ENCODE measurements at places on chromosomes 3 and 15.

DNA sequence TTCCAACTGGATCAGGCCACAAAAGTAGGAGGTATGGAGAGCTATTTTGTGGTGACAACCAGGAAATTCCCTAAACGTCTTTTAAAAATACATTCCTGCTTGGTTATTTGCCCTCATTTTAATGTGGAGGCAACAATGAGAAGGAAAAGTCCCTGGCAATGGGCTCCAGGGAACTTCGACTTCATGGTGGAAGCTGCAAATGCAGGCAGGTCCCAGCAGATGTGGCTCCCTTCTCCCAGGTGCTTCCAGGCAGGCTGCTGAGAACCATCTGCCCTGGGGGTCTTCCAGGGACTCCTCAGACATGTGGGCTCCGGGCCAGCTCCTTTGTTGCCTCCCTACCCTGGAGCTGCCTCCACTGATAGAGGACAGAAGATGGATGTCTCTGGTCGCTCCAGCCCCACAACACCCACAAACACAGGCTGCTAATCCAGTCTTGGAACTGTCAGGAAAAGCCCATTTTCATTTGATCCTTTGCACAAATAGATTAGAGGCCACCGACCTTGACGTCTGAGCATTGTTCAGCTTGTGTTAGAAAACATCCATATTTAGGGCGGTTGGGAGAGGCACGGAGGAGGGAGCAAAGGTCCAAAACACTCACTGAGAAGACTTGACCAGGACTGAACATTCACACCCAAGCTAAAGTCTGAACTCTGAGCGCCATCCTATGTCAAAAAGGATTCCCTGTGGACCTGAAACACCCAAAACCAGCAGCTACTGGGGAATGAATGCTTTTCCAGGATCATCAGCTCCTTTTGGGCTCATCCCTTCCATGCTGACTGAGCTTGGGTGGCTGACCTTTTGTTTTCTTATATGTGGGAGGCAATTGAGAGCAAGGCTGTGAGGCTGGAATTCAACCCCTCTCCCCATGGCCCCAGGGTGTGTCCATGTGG lies 30.2 kb upstream of the SLCO2A1 start:
- DNase-seq: no peak

DNA sequence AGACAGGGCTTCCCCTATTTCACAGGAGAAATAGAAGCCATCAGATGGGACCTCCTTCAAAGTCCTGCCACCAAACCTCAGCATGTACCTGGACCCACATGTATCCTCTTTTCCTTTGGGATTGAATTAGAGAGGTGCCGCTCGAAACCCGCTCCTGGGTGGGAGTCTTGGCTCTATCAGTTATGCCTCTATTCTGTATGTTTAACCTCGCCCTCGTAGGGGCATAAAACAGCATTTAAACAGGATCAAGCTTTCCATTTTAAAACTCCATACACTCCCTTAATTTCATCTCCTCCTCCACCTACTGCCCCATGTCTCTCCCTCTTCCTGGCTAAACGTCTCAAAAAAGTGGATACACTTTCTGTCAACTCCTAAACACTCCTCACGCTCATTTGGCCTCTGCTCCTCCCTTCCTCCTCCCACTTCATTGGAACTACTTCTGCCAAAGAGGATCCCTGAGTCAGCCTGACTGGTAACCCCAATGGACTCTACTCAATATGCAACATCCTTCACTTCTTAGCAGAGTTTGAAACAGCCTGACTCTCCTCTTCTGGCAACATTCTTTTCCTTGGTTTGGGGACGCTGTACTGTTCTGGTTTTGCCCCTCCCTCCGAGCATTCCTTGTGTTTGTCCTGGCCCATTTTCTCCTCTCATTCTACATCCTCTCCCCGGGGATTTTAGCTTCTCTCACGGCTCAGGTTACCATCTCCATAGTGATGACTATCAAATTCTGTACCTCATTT lies 23.0 kb upstream of the MUC20 start:
- DNase-seq: no peak

- no peak for DNase-seq
These were observed 45.1 kb downstream of the HMCES start for GRCh38 chr3:129323651-129324294.

DNA sequence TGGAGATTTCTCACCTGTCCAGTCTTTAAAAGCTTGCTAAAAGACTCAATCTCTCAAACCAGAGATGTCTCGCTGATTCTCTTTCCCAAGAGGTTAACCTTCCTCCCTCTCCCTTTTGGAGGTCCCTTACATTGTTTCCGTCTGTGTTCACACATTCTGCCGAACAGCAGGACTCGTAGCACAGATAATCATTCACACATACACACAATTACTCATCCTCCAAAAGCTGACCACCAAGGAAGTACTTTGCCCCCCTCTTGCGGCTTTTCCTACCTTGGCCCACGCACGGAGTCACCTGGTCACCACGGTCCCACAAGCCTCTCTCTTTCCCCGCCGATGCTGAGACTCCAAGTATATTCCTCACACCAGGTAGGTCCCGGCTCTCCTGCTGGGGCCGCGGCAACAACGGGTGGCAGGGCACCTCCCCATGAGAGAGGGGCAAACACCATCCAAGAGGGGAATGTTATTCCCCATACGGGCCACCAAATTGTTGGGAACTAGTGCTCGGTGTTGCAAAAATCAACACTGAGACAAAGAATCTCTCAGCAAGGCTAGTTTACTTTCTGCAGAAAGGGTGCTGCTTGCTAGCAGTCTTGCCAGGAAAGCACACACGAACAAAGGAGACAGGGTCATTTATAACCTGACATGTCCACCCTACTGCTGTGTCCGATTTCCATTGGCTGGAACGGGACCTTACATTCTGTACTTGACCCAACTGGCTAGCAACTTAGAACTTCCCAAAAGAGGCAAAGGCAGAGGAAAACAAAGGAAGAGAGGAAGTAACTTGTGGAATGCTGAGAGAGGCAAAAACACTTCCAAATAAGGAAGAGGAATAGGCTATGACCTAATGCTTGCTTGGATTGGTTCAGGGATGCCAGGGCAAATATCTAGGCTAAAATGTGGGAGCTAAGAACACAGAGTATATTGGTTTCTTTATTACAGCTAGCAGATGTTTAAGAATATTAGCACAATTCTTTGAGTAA lies 102.1 kb upstream of the NECTIN3 start:
- DNase-seq: no peak

- DNase-seq: no peak
These were observed 18.2 kb upstream of the CLDN16 start for GRCh38 chr3:190369668-190370295.

GRCh38 chr3:147875498-147875897 lies 466.3 kb downstream of the ZIC1 start:
- DNase-seq: no peak

DNA sequence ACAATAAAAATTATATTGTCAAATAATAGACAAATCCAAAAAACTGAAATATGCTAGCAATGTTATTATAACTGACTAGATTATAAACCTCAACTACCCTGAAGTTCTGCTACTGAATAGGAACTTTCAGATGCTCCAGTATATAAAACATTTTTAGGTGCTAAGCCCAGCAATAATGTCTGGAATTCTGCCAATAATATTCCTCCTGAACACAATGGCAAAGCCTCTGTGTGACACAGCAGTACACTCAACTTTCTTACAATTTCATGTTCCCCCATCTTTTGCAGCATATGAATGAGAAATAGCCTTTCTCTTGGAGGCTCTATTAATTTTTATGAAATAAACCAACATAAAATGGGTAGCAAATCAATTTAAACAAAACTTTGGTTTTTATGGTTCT lies 29.5 kb downstream of the ATOSA start:
- no peak for DNase-seq

Measured in activated CD4-positive, alpha-beta T cell treated with anti-CD3 and anti-CD28 coated beads for 36 hours (primary cell).